Vagina (tissue), 2 donors: ENCODE measurements at places on chromosomes 1 and 21.

DNA sequence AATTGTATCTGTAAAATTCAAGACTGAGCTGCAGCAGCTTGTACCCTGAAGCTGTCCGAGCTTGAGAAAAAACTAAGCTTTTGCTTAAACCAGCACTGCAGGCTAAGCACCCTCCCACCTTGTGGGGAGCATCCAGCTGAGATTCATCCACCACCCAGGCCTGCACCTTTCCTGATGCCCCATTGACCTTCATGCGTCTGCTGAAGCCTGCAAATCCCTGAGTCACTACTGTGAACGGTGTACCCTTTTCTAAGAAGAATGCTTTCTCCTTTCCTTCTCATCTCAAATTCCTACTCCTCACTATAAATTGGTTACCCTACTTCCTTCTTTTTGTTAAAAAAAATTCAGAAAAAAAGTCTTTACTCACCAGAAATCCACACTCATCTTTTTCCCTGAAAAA is 90.9 kb upstream of the RGS18 start:
- no peak for DNase-seq

DNA sequence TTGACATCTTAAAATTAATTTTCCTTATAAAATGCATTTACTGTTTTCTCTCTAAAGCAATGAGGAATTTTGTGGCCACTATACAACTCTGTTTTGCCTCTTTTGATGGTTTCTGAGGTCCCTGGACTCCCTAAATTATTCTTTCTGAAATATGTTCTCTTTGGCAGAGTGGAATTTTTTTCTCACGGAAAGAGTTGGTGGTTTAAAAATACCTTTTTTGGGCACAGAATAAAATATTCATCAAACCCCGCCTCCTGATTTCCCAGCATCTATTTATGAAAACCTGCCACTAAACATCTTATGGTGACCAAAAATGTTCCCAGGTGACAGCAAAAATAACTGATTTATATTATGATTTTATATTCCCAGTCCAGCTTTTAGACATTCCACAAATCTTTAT is 165.3 kb upstream of the SYT6 start:
- DNase-seq, result no peak

- DNase-seq, result no peak
Measured at GRCh38 chr1:218787826-218788225, 385.9 kb upstream of the LYPLAL1 start.

DNA sequence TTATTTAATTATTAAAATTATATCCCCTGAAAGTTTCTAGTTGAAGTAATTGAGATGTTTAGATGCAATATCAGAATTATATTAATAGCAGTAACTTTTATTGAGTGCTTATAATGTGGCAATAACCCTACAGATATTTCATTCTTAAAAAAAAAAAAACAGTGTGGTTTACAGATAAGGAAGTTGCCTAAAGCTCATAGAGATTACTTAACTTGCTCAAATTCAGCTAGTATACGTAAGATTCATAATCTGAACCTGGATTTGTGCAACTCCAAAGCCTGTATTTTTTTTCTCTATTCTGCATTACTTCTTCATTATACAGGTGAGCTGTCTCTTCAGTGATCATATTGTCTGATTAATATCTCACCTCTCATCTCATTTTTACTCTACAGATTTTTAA is 156.0 kb upstream of the PTBP2 start:
- no peak for DNase-seq

DNA sequence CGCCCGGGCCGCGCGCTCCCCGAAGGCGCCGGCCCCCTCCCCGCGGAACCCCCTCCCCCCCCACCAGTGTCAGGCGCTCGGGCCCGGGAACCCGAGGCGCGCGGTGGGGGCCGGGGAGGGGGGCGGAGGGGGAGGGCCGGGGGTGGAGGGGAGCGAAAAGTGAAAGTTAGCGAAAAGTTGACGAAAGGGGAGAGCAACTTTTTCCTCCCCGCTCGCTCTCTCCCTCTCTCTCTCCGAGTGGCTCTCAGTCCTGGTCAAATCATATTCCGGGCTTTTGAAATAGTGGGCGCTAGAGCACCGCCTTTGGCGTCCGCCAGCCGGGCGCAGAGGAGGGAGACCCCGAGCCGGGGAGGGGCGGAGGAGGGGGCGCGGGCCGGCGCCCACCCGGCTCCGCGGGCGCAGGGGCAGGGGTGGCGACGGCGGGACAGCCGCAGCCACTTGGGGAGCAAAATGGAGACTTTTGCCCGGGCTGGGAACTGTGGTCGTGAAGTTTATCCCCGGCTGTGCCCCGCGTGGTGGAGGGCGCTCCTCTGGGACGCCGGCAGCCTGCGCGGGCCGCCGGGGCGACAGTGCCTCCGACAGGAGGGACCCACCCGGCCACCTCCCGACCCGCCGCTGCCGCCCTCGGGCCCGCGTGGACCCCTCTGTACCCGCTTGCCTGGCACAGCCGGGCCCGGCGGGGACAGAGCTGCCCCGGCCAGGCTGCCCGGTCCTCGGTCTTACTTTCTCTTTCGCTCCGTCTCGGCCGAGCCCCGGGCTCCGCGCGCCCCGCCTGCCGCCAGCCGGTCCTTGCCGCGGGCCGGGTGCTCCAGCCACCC is 697 bp downstream of the PRDM16 start:
- DNase-seq, result no peak

GRCh38 chr1:220787069-220787619 is 431 bp downstream of the MTARC1 start:
- no peak for DNase-seq

- no peak for DNase-seq
Measured at GRCh38 chr1:166053395-166053794, 113.4 kb downstream of the FAM78B start.

GRCh38 chr1:59061876-59062275 is 235.0 kb upstream of the FGGY start:
- DNase-seq, result no peak

- no peak for DNase-seq
Measured at GRCh38 chr1:44949286-44949685, 37.1 kb downstream of the EIF2B3 start.

- no peak for DNase-seq
Measured at GRCh38 chr1:204461331-204462228, 33.0 kb downstream of the PIK3C2B start.
